ENCODE measurements at places on chromosomes 16 and 17.

- no peak for DNase-seq
These were observed 16.1 kb downstream of the DDX42 start for GRCh38 chr17:63790057-63790456.

- no peak for DNase-seq
These were observed 167.0 kb downstream of the COPRS start for GRCh38 chr17:31692027-31692426.

GRCh38 chr17:78665387-78665951 is 88.3 kb upstream of the DNAH17 start:
- DNase-seq = no peak

DNA sequence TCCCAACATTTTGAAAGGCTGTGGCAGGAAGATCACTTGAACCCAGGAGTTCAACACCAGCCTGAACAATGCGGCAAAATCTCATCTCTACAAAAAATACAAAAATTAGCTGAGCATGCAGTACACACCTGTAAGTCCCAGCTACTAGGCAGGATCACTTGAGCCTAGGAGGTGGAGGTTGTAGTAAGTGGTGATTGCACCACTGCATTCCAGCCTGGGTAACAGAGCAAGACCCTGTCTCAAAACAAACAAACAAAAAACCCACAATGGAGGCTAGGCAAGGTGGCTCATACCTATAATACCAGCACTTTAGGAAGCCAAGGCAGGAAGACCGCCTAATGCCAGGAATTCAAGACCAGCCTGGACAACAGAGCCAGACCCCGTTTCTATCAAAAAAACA is 12.0 kb downstream of the APPBP2 start:
- no peak for DNase-seq

DNA sequence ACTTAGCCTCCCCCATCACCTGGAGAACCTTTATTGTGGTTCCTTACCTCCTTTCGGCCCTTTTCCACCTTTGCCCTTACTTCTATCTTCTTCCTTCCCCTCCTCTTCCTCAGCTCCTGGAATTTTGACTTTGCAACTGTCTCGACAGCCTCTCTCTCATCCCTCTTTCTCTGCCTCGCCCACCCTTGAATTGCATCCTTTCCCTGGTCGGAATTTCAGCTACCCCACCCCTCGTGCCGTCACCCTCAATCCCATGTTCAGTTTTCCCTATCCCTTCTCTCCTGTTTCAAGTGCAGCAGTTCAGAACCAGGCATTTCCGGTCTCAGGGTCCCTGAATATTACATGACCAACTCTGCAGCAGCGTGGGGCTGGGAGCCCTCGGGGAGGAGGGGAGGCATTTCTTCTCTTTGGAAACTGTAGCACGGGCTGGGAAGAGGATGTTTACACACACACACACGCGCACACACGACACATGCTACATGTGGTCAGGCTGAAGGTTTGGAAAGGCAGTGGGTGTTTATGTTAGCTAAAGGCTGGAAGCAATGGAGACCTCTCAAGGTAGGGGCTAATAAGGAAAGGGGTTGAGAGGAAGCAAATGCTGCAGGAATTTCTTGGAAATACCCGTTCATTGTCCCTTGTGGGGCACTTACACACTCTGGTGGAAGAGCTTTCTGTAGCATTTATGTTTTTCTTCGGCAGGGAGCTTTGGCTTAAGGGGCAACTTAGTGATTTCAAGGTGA is 971 bp downstream of the MINK1 start:
- DNase-seq = peak; percentile 70

- no peak for DNase-seq
These were observed 13.7 kb upstream of the LDHD start for GRCh38 chr16:75130150-75130771.

GRCh38 chr17:50115756-50116155 is 14.2 kb downstream of the SAMD14 start:
- no peak for DNase-seq

Measured in inflammatory macrophage treated with lipopolysaccharide for 4 hours (primary cell).